ENCODE measurements at places on chromosomes 1 and 21.

DNA sequence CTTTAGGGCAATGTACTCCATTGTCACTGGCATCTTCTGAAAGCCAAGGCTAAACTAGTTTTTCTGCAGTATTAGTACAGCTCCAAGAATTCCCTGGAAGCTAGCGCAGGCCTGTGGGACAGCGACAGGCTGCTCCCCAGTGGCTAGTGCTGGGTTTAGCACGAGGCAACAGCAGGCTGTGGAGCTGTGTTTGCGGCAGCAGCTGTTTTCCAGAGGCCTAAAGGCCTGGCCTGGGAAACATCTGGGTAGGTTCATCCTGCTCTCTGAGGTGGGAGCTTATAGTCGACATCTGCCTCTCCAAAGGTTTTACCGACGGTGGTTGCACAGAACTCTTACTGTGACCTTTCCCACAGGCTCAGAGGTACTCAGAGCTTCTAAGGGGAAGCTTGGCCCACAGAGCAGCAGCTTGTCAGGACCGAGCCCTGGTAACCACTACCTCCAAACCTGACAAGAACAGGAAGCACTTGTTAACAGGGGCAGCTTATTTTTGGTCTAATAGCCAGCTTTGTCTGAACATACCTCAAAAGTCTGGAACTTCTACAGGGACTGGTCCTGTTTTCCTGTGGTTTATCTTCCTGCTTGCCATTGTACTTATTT is 17.2 kb downstream of the CC2D1B start:
- no peak for DNase-seq

DNA sequence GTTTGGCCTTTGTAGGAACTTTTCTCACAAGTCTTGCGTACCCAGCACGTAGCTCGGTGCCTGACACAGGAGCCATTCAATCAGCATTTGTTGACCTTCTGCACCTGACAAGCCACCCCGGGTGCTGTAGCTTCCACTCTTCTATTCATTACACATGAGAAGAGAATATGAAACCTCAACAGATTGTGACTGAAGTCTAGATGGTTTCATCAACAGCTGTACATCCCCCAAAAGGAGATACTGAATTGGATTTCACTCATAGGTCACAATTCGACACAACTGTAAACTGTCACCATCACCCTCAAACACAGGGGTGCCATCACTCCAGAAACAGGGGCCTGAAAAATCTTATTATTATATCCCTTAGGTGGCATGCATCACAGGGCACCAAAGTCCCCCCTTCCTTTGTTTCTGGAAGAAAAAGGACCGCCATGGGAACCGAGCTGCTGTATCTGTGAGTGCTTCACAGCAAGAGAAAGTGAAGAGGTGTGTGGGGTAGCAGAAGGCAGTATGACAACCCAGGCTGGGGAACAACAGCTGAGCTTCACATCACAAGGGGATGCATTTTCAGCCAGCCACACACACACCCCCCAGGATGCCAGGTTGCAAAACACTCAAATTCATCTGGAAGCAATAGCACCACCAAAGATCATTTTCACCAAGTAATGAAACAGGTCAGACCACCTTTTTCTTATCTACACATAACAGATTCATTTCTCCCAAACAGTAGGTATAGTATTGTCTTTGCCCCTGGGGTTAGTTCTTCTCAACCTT is 225.7 kb downstream of the TOMM20 start:
- DNase-seq = no peak

GRCh38 chr1:183467687-183468086 is 4.6 kb upstream of the SMG7 start:
- DNase-seq = no peak

DNA sequence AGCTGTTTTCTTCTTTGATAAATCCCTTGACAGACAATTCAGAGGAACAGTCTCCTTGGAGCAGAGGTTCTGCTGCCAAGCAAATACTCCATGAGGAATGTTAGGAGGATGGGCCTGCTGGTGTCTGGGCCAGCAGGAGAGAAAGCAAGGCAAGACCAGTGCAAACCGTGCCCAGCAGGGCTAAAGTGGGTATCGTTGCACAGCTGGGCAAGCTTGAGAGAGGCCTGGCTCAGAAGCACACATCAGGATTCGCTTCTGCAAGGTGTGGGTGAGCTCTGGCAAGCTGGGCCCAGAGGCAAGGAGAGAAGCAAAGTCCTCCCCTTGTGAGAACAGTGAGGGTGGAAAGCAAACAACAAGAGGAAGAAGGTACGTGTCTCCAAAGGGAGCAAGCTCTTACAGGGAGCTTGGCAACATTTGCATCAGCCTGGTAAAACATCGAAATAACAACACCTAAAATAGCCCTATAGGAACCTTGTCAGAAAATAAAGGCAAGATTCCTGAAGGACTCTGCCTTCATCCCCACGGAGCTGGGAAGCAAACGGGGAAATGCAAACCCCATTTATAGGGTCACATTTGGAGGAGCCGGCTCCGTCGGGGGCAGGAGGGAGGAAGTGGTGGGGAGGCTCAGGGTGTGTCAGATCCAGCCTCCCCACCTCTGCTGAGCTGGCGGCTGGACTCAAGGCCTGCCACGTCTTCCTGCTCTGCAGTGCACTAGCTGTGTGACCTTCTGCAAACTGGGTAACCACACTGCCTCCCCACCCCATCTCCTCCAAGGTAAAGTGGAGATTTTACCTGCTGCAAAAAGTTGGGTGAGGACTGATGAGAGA is 62.3 kb upstream of the HIVEP3 start:
- DNase-seq = no peak

DNA sequence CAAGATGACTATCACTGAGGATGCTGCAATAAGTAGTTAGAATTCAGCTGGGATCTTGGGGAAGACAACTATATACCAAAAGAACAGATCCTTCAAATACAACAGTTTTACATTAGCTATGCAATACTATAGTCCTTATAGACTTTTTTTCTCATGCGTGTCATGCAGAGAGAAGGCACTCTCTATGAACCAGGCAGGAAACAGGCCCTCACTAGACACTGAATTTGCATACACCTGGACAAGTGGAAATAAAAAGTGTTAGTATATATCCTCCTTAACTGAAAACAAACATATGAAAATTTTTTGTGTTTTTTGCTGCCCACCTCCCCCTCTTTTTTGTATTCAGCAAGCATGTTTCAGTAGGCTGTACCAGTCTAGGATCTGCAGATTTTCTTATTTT is 29.9 kb downstream of the TMCO1 start:
- no peak for DNase-seq

- no peak for DNase-seq
These were observed 483 bp downstream of the YBEY start for GRCh38 chr21:46286648-46287002.

DNA sequence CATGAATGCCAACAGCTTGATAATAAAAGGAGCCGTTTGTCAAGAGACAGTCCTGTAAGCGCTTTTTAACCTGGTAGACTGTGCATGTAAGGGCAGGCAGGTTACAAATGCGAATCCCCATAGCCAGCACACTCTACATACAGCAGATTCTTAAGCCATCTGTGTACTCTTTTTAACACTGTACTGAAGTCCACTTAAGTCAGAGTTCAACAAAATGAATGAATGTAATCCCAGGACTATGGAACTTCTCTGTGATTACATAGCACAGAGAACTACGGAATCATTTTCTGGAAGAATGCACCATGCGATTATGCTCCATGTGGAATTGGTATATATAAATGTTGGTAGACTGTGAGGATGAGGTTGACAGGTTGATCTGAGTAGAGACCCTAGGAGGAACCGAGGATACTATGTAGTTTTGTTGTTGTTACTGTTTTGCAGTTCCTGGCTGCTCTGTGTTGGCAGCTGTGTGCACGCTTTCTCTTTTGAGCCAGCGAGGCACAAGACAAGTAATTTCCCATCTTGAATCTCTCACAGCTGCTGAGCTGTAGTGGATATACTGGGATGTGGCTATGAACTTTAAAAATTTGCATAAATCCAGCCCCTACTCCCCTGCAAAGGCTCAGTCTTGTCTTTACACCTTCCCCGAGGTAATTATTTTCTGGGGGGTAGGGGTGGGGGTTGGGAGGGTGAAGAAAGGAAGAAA is 21.9 kb downstream of the LRRC8D start:
- no peak for DNase-seq

- DNase-seq = no peak
These were observed 26.6 kb downstream of the IL6R start for GRCh38 chr1:154431586-154432373.

All from T-helper 1 cell (primary cell).